ENCODE measurements at places on chromosomes 16 and 17. TPM values are rescaled to one million over a fixed set of nuclear protein-coding genes. Genes with fewer than 3 reads are reported as not detected.

Gene TP53TG3F
- not detected for total RNA-seq

- H3K4me3 ChIP-seq: no peak overlapping the region
- H3K4me1 ChIP-seq: peaks cover 12% of the 10 kb centered on the region
- no peaks in the 10 kb centered on the region for H3K27me3 ChIP-seq
- no peak for DNase-seq
Measured at GRCh38 chr16:8872967-8873865, 4.4 kb upstream of the CARHSP1 start.

GRCh38 chr17:46862949-46863348 is 11.6 kb downstream of the WNT9B start:
- H3K36me3 ChIP-seq: no peaks in the 10 kb centered on the region
- DNase-seq: no peak
- no peaks in the 10 kb centered on the region for H3K27me3 ChIP-seq
- H3K27ac ChIP-seq: no peak overlapping the region
- no peak overlapping the region for H3K4me3 ChIP-seq

Gene RAB37
- 6.9 TPM for total RNA-seq

- H3K27ac ChIP-seq: no peak overlapping the region
- H3K4me3 ChIP-seq: no peak overlapping the region
- no peaks in the 10 kb centered on the region for H3K27me3 ChIP-seq
- no peaks in the 10 kb centered on the region for H3K4me1 ChIP-seq
- no peak for DNase-seq
Measured at GRCh38 chr16:54780266-54780665, 150.4 kb upstream of the IRX5 start.

DNA sequence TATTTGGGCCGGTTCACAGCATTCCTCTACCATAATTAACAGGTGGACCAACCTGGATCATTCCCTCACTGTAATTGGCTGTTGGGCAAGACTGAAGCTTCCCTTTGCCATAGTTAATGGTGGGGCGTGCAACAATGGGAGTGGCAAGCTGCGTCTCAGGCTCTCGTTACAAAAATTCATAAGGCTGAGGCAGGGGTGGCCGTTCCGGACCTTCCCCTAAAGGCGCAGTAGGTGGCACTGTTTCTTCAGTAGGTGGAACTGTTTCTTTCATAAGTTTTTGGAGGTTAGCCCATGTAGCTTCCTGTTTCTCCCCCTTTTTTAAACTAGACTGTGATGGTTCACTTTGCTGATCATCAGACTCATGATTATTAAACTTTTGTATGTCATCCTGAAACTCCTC is 17.0 kb upstream of the TMC5 start:
- no peaks in the 10 kb centered on the region for H3K36me3 ChIP-seq
- no peak for DNase-seq
- H3K27me3 ChIP-seq: peaks cover 4% of the 10 kb centered on the region
- H3K4me3 ChIP-seq: no peak overlapping the region

Gene MKS1
- 23.7 TPM for total RNA-seq

DNA sequence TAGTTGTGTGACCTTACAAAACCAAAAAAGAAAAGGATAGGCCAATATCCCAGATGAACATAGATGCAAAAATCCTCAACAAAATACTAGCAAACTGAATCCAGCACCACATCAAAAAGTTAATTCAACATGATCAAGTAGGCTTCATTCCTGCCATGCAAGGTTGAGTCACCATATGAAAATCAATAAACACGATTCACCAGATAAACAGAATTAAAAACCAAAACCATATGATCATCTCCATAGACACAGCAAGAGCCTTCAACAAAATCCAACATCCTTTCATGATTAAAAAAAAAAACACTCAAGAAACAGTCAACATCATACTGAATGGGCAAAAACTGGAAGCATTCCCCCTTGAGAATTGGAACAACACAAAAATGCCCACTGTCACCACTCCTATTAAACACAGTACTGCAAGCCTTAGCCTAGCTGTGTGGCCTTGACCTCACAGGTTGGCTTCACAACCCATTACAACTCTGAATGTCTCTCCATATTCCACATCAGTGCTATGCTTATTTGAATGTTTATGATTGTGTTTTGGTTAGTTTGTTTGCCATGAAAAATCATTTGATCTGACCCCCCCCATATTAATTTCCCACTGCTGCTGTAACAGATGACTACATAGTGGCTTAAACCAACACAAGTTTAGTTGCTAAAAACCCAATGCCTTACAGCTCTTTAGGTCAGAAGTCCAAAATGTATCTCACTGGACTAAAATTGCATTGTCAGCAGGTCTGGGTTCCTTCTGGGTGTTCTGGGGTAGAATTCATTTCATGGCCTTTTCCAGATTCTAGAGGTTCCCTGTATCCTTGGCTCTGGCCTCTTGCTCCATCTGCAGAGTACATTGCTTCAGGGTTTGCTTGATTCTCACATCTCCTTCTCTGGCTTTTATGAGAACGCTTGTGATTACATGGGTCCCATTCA is 257.1 kb upstream of the DYNLRB2 start:
- no peaks in the 10 kb centered on the region for H3K27me3 ChIP-seq
- no peak overlapping the region for H3K27ac ChIP-seq
- H3K36me3 ChIP-seq: no peaks in the 10 kb centered on the region
- H3K4me3 ChIP-seq: no peak overlapping the region

- no peak for DNase-seq
- H3K36me3 ChIP-seq: no peaks in the 10 kb centered on the region
- peaks cover 59% of the 10 kb centered on the region for H3K4me1 ChIP-seq
- H3K27ac ChIP-seq: no peak overlapping the region
Measured at GRCh38 chr16:85326794-85327181, 214.5 kb upstream of the CIBAR2 start.

- peaks cover 57% of the 10 kb centered on the region for H3K4me1 ChIP-seq
- DNase-seq: no peak
- H3K27ac ChIP-seq: peak overlapping the region; percentile 64
- peak overlapping the region; percentile 91 for H3K4me3 ChIP-seq
- H3K27me3 ChIP-seq: no peaks in the 10 kb centered on the region
- peaks cover 27% of the 10 kb centered on the region for H3K36me3 ChIP-seq
Measured at GRCh38 chr17:80101946-80102663, 724 bp downstream of the GAA start.

DNA sequence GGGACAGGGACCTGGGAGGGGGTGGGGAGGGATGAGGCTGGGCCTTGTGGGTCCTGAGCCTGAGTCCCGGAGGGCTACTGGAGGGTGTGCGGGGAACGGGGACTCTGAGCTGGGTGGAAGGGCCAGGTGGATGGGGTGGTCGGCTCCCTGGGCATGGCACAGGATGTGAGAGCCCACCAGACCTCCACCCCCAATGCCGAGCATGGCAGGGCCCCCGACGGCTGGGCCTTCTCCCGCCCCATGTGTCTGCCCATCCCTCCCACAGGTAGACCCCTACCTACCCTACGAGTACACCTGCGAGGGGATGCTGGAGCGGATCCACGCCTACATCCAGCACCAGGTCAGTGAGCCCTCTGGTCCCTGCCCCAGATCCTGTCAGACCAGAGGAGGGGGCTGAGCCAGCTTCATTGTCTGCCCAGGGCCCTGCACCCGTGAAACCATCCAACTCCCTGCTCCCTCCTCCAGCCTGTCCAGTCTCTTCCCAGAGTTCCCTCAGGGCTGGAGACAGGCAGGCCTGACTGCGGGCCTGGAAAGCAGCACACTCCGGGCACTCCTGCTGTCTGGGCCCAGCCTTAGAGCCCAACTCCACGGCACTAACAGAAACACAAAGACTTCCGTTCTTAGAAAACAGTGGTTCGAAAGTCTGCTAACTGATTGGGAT is 78.0 kb downstream of the MGAT5B start:
- no peak overlapping the region for H3K27ac ChIP-seq
- H3K27me3 ChIP-seq: no peaks in the 10 kb centered on the region
- DNase-seq: no peak

GRCh38 chr17:16352303-16352666 is 984 bp downstream of the CENPV start:
- H3K4me3 ChIP-seq: peak overlapping the region; percentile 49
- peak overlapping the region; percentile 78 for H3K27ac ChIP-seq
- peaks cover 16% of the 10 kb centered on the region for H3K36me3 ChIP-seq
- peaks cover 5% of the 10 kb centered on the region for H3K27me3 ChIP-seq
- peaks cover 17% of the 10 kb centered on the region for H3K4me1 ChIP-seq

DNA sequence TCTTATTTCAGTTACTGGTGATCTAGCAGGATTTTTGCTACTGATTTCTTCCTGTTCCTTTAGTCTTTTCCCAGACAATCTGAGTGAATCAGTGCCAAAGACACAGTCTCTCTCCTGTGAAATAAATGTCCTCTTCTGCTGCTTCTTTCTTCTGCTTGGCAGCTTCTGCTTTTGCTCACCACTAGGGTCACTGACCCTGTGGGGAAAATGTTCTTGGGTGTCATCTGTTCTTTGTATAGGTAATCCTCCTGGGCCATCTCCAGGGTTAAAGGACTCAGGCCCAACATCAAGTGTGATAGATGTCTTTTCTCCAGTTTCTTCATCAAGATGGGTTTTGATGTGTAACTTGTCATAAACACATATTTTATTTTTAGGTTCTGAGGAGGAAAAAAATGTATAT is 5.2 kb downstream of the PALB2 start:
- H3K36me3 ChIP-seq: peaks cover 22% of the 10 kb centered on the region
- no peaks in the 10 kb centered on the region for H3K27me3 ChIP-seq
- H3K4me3 ChIP-seq: no peak overlapping the region
- DNase-seq: no peak
- peaks cover 9% of the 10 kb centered on the region for H3K4me1 ChIP-seq

GRCh38 chr17:32490101-32490482 is 3.3 kb downstream of the CDK5R1 start:
- peak overlapping the region; percentile 2 for H3K27ac ChIP-seq
- peak overlapping the region; percentile 52 for H3K4me3 ChIP-seq
- no peak for DNase-seq
- no peaks in the 10 kb centered on the region for H3K27me3 ChIP-seq

Gene SEPTIN1
- total RNA-seq: 0.44 TPM

GRCh38 chr17:8949061-8949661 is 16.3 kb downstream of the PIK3R5 start:
- no peak overlapping the region for H3K27ac ChIP-seq
- H3K36me3 ChIP-seq: no peaks in the 10 kb centered on the region
- DNase-seq: no peak
- H3K4me1 ChIP-seq: no peaks in the 10 kb centered on the region
- no peak overlapping the region for H3K4me3 ChIP-seq
- H3K27me3 ChIP-seq: no peaks in the 10 kb centered on the region

Gene CACNG1
- 0.20 TPM for total RNA-seq

Gene DBNDD1
- total RNA-seq: 9.6 TPM

- DNase-seq: no peak
- H3K4me3 ChIP-seq: no peak overlapping the region
- no peak overlapping the region for H3K27ac ChIP-seq
- H3K27me3 ChIP-seq: no peaks in the 10 kb centered on the region
- H3K4me1 ChIP-seq: peaks cover 26% of the 10 kb centered on the region
- H3K36me3 ChIP-seq: peaks cover 20% of the 10 kb centered on the region
Measured at GRCh38 chr16:66481081-66481942, 54.2 kb downstream of the BEAN1 start.

GRCh38 chr16:56090076-56090475 is 101.2 kb upstream of the GNAO1 start:
- H3K27ac ChIP-seq: no peak overlapping the region
- no peaks in the 10 kb centered on the region for H3K4me1 ChIP-seq
- no peaks in the 10 kb centered on the region for H3K27me3 ChIP-seq
- no peak overlapping the region for H3K4me3 ChIP-seq
- no peaks in the 10 kb centered on the region for H3K36me3 ChIP-seq
- no peak for DNase-seq

- peaks cover 79% of the 10 kb centered on the region for H3K36me3 ChIP-seq
- no peak overlapping the region for H3K27ac ChIP-seq
- H3K4me1 ChIP-seq: peaks cover 27% of the 10 kb centered on the region
Measured at GRCh38 chr17:81578561-81579225, 26.5 kb upstream of the FAAP100 start.

Gene EPOP
- 1.7 TPM for total RNA-seq

Gene SOST
- 0.50 TPM for total RNA-seq

Gene ABCC6
- total RNA-seq: 3.4 TPM

GRCh38 chr16:22694887-22695382 is 119.0 kb upstream of the HS3ST2 start:
- H3K27me3 ChIP-seq: no peaks in the 10 kb centered on the region
- H3K4me3 ChIP-seq: no peak overlapping the region
- H3K36me3 ChIP-seq: no peaks in the 10 kb centered on the region
- H3K27ac ChIP-seq: no peak overlapping the region
- no peak for DNase-seq

Gene KRT27
- not detected for total RNA-seq

DNA sequence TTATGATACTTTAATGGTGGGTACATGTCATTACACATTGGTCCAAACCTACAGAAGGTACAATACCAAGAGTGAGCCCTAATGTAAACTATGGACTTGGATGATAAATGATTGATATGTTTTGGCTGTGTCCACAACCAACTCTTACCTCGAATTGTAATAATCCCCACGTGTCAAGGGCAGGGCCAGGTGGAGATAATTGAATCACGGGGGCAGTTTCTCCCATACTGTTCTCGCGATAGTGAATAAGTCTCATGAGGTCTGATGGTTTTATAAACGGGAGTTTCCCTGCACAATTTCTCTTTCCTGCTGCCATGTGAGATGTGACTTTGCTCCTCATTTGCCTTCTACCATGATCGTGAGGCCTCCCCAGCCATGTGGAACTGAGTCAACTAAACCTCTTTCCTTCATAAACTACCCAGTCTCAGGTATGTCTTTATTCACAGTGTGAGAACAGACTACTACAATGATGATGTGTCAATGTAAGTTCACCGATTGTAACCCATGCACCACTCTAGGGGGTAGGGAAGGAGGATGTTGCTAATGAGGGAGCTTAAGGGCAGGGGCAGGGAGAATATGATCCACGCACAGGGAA is 7.0 kb upstream of the METTL22 start:
- no peak for DNase-seq
- H3K4me1 ChIP-seq: no peaks in the 10 kb centered on the region
- no peak overlapping the region for H3K4me3 ChIP-seq

DNA sequence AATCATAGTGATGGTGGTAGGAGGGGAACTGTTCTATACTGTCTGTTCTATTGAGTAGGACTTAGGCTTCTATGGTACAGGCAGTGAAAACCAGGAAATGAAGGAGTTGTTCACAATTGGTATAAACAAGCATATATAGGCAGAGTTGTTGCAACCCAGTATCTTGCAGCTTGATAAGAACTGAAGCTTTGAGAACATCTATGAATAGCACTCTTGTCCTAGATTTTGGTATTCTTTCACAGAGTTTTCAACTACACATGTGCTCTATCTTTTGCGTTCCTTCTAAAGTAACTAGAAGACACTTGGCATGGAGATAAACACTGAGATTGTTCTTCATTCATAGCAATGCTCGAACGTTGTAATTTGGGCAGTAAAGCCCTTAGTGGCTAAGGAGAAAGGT is 91.8 kb downstream of the KCNJ2 start:
- no peaks in the 10 kb centered on the region for H3K4me1 ChIP-seq
- H3K27me3 ChIP-seq: no peaks in the 10 kb centered on the region
- no peak overlapping the region for H3K27ac ChIP-seq

DNA sequence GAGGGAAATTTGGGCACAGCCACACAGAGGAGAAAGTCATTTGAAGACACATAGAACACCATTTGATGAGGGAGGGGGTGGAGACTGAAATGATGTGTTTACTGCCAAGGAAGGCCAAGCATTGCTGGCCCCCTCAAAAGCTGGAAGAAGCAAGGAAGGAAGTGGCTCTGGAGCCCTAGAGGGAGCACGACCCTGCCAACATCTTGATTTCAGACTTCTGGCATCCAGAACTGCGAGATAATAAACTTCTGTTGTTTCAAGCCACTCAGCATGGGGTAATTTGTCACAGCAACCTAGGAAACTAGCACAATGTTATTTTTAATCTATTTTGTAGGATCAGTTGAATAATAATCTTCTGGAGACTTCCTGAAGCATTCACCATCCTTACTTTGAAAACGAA is 314.8 kb upstream of the GOT2 start:
- no peaks in the 10 kb centered on the region for H3K4me1 ChIP-seq
- no peaks in the 10 kb centered on the region for H3K36me3 ChIP-seq
- no peak for DNase-seq
- H3K4me3 ChIP-seq: no peak overlapping the region
- H3K27ac ChIP-seq: no peak overlapping the region
- H3K27me3 ChIP-seq: no peaks in the 10 kb centered on the region

Data from spinal cord (tissue), 10 donors.